ENCODE measurements at places on chromosomes 1 and 21.

- no peak for DNase-seq
Measured at GRCh38 chr1:81607086-81607485, 193.6 kb upstream of the ADGRL2 start.

GRCh38 chr1:10755970-10756521, 40.4 kb downstream of the CASZ1 start:
- peak; percentile 65 for DNase-seq

DNA sequence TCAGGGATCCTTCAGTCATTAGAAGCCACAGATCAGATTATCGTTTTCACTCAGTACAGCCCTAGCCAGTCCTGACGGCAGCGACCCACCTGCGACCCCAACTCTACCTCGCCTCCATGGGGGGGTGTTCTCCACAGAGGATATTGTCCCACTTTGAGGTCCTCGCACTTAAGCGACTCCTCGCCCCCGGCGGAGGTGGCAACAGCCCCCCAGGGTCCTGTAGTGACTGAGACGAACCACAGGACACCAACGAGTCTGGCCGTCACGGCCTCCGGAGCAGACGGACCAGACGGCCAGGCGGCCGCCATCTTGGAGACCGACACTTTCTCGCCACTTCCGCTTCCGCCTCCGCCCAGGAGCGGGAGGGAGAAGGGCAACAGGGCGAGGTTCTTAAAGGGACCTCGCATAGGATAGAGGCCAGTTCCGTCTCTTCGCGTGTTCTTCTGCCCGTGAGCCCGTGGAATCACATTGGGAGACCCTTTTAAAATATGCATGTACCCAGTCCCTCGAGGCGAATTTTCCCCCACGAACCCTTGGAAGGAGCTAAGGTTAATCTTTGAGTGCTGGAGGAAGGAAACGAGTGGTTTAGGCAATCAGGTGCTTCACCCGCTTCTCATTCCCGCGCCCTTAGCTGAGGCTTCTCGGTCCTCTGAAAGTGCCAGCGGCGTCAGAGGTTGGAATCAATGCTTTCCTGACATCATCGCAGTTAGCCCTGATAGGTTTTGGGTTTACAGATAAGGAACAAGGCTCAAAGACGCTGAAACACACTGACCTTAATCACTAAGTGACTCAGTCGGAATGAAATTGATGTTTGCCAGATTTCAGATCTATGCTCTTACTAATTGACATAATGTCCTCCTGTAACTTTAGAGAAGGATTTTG, at the start of gene TM2D1:
TM2D1 (minus strand) TSS at position 329 of the 882 bp plus-strand sequence; CDS start at position 308, 21 bp downstream.
- DNase-seq: peak; percentile 91

- no peak for DNase-seq
Measured at GRCh38 chr1:64917328-64917861, 49.0 kb downstream of the JAK1 start.

GRCh38 chr1:28517649-28517999, 11.8 kb downstream of the RCC1 start:
- DNase-seq: no peak

DNA sequence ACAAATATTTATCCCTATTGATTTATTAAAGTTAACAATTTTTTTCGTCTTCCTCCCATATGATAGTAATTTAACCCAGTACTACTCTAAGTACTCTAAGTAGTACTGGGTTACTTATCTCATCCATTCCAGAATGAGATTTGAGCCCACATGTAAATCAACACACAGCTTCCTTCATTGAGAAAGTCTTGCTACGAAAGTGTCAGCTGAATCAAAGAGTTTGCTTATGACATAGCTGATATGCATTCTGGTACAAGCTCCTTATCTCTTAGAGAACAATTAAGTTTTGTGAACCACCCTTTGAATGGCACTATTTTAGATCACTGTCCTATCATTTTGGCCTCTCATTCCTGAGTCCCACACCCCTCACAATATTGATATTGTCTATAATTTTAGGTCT, 2.4 kb upstream of the SLC44A3 start:
- no peak for DNase-seq

DNA sequence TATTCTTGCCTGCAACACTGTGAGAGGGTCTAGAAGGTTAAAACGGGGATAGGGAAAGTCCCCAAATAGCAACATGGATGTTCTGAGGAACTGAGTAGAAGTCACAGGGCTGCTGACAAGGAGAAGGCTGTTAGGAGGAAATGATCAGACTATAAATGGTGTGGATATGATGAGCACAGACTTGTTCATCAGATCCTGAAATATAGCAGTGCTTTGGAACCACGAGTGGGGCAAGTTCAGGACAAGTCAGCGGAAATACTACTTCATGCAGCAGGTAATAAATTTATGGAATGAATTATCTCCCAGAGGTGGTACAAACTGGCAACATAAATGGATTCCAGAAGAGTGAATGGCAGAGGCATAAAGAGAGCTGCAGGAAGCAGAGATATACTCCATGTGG, 3.2 kb upstream of the KIAA0040 start:
- no peak for DNase-seq

DNA sequence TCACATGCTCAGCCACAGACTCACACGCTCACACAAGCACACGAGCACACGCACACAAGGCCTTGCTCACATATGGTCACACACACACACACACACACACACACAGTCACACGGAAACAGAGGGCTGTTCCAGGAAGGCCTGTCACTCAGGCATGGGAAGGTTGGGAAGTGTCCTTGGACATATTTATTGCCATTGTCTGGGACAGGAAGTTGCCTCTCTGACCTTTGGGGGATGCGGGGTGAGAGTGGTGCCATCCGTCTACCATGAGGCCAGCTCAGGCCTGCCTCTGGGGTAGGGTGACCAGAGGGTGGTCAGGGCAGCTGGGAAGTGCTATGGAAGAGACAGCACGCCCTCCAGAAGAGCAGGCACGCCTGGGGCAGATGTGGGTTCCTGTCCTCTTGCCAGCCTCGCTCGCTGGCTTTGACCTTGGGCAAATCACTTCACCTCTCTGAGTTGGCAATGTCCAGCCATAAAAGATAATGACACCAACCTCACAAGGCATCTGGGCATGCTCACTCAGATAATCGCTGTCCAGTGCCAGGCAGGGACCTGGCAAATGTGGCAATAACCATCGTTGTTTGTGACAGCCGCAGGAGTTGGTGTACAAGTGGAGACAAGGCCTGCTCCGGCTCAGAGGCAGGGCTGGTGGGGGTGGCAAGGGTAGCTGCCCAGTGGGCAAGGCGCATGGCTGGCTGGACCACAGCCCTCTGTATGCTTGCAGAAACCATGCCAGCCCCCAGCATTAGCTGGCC, 8.0 kb upstream of the GUCA2A start:
- no peak for DNase-seq

Data from left kidney (tissue), 8 donors.